ENCODE measurements at places on chromosomes 7 and 10.

GRCh38 chr10:113302062-113302461 is 250.8 kb upstream of the HABP2 start:
- no peak for DNase-seq

- DNase-seq: no peak
Measured at GRCh38 chr7:17274551-17275245, 23.8 kb upstream of the AHR start.

DNA sequence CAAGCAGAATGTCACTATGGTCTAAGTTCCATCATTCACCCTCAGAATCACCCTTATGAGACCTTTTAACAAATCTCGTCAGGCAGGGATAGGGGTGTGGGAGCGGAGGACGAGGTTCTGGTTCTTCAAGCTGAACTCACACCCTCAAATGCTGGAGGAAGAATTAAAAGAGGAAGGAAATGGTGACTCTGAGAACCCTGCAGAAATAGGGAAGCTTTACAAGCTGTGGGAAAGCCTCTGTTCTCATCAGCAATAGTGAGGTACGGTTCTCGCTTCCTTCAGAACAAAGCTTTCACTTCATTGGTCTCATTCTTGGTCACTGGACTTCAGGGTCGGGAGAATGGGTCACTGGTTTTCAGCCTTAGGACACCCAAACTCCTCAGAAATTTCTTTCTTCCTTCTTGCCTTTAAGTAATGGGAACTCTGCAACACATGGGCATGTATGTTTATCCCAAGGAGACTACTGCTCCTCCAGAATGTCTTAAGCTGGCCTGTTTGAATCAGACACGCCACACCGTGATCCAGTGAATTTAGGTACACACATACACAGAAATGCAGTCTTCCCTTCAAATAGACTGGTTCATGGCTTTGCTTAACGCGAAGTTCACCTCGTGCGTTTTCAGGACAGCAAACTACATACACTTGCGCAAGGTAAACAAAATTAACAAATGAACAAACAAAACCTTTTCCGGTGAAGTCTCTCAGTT is 226.0 kb downstream of the SFMBT2 start:
- DNase-seq: no peak

GRCh38 chr7:157865351-157866165 is 528.8 kb downstream of the DNAJB6 start:
- DNase-seq: no peak

DNA sequence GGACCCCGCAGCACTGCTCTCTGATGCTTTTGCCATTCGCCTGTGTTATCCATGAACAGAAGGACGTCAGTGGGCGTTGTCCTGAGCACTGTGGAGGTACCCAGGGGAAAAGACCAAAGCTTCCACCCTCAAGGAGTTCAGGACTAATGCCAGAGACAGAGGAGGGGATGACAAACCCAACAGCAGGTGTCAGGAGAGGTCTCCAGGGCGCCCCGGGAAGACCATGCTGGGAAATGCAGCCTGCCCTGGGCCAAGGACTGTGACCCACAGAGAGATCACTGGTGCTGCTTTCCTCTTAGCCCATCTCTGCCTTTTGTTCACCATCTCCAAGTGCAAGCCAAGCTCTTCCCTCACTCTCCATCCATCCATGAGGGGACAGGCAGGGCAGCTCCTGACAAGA is 166.8 kb upstream of the PFKP start:
- DNase-seq: no peak

DNA sequence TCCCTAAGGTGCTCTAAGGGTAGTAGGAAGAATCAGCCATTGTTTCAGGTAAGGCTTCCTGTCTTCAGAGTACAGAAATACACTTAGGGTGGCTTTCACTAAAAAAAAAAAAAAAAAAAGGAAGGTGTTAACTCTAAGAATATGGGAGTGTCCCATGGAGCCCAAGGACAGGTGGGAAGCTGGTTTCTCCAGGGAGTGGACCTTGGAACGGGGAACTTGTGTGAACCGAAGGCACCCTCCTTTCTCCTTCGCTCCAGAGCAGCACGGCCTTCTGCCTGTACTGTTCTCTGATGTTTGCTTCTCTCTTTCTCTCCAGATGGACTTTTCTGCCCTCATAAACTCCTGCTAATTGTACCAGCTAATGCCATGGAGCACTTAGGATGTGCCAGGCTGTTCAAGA is 6.2 kb downstream of the OPALIN start:
- no peak for DNase-seq

- no peak for DNase-seq
Measured at GRCh38 chr10:36880898-36881297, 244.5 kb upstream of the ANKRD30A start.

DNA sequence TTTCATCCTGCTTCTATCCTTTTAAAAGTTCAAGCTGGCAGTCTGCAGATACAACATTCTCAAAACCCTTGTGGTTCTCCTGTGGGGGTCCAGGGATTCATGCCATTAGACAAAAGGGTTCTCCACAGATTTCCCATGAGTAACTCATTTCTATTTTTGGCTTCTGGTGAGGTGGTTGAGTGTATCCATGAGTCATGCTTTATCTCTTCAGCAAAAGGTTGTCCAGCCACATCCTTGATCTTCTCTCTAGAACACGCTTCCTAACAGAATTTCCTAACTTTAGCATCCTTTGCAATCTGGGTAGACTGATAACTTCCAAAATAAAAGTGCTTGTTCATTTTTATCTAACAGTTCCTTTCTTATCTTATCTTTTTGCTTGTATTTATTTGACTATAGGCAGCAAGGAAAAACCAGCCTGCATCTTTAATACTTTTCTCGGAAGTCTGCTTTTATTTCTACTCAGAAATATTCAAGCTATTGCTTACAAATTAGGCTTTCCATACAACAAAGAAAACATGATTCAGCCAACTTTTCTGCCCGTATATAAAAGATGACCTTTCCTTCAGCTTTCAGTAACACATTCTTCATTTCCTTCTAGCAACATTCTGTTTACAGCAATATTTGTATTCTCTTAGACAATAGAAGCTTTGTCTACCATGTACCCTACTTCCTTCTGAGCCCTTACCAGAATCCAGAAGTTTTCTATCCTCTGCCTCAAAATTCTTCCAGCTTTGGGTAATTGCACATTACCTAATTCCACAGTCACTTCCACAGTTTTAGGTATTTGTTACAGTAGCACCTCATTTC is 79.3 kb upstream of the IL6 start:
- no peak for DNase-seq

- no peak for DNase-seq
Measured at GRCh38 chr10:128859738-128860386, 607.2 kb upstream of the MGMT start.

DNA sequence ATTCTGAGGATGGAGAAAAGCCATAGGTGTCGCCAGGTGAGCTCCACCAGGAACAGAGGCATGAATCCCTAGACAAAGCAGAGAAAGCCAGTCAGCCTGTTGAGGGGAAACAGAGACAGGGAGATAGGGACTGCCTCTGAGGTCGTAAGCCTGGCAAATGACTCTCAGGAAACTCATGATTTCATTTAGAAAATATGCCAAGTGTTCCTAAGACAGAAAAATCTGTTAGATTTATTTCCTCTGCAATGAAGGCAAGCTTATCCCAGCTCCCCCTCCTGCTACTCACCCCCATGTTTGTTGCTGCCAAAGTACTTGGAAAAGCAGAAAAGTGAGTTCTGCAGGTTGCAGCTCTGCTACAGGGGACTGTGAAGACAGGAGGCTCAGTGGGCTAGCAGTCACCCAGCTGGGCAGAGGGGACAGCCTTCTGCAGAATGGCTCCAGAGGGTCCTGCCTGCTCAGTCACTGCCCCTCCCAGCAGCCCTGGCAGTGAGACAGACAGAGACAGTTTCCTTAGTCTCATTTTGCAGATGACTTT is 184.3 kb downstream of the ADRA2A start:
- no peak for DNase-seq

GRCh38 chr7:2979201-2979631 is 64.5 kb downstream of the CARD11 start:
- DNase-seq: no peak

- DNase-seq: no peak
Measured at GRCh38 chr7:66727058-66727457, 13.5 kb upstream of the RABGEF1 start.

DNA sequence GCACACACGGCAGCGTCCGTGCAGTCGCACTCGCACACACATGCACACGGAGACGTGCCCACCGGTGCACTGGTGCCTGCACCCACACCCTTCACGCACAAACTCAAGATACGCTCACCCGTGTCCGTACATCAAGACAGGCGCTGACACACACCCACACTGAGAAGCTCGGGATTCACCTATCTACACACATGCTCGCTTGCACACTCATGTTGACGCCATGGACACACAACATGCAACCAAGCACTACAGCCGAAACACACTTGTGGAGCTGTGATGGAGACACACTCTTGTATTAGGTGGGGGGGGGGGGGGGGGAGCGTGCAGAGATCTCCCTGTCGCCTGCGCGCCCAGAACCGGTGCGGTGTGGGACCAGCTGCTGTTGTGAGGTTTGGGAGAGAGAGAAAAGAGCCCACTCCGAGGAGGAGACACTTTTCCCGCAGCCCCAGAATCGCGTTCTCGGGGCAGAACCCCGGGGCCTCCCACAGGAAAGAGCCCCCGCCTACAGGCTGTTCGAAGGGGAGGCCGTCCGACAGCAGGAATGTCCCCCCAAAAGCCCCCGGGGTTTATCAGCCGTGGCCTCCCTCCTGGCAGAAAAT is 605 bp upstream of the NFKB2 start:
- DNase-seq: no peak

DNA sequence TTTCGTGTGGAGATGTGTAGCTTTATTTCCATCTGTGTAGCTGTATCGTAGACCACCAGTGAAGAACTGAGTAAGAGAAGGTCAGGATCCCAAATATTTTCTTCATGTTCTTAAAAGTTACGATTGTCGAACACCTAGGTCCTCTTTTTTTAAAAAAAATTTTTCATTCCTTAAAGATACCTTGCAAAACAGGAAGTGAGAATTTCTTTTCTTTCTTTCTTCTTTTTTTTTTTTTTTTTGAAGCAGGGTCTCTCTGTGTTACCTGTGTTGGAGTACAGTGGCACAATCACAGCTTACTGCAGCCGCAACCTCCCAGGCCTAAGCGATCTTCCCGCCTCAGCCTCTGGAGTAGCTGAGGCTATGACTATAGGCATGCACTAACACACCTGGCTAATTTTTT is 60.8 kb downstream of the PHTF2 start:
- no peak for DNase-seq

- DNase-seq: no peak
Measured at GRCh38 chr10:78250313-78251015, 216.8 kb downstream of the RPS24 start.

GRCh38 chr10:6062101-6062771 is at the start of gene IL2RA:
TSS of gene IL2RA (minus strand) at chr10:6062367. CDS start at chr10:6062151, 216 bp downstream.
- DNase-seq: no peak

DNA sequence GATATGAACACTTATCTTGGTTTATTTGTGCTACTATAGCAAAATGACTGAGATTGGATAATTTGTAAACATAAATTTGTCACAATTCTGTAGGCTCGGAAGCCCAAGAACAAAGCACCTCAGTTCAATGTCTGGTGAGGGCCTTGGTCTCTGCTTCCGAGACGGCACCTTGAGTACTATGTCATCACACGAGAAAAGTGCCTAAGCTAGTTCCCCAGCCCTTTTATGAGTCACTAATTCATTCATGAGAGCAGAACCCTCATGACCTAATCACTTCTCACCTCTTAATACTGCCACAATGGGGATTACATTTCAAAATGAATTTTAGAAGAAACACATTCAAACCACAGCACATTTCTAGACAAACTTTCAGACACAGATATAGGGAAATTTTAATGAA is 52.0 kb upstream of the PRSS1 start:
- no peak for DNase-seq

DNA sequence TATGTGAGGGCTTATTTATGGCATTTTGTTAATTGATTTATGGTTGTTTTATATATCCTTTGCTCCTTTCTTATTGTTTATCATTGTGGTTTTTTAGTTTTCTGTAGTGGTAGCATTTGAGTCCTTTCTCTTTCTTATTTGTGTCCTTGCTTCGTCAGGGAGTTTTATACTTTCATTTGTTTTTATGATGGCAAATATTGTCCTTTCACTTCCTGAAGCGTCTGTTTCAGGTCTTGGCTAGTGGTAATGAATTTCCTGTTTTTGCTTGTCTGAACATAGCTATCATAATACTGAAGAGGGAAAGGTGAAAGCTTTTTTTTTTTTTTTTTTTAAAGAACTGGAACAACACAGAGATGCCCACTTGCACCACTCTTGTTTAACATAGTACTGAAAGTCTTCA is 228.2 kb downstream of the ATRNL1 start:
- no peak for DNase-seq

DNA sequence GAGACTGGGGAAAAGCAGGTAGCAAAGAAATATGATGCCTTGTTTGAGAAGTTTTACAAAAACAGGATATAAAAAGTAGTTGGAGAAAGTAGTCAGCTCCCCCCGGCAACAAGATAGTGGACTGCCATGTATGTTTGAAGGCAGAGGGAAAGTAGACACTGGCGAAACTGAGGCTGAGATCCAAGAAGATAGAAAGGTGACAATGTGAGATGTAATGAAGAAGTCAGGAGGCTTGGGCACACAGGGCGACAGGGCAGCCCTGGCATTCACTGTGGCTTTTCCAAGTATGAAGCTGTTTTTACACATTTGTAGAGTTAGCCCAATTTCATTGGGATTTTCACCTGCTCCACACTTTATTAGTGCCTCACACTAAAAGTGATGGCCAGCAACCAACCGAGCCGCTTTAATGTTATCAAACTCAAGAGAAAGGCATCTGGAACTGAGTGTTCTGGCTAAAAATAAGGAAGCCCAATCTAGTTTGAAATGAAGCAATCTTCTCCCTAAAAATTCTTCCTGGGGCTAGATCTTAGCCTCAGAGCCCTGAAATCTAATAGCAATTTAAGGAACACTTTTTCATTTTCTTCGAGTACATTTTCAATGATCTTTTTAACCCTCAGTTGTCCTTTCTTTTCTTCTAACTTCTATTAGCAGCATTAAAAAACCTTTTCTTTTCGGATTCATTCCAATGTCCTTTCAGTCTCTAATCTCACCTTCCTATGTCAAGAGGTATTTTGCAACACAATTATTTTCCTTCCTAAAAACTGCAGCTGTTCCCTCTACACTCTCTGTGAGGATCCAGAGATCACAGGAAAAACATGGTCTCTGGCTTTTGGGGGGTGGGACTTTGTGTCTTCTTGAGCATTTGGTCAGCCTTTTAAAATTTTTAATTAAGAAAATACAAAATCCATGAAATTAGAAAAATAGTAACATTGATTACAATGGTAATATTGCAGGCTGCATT is 108.0 kb downstream of the RNLS start:
- no peak for DNase-seq

GRCh38 chr7:20176578-20177242 is 40.5 kb downstream of the MACC1 start:
- DNase-seq: no peak

- DNase-seq: no peak
Measured at GRCh38 chr7:16046041-16046440, 359.6 kb upstream of the MEOX2 start.

DNA sequence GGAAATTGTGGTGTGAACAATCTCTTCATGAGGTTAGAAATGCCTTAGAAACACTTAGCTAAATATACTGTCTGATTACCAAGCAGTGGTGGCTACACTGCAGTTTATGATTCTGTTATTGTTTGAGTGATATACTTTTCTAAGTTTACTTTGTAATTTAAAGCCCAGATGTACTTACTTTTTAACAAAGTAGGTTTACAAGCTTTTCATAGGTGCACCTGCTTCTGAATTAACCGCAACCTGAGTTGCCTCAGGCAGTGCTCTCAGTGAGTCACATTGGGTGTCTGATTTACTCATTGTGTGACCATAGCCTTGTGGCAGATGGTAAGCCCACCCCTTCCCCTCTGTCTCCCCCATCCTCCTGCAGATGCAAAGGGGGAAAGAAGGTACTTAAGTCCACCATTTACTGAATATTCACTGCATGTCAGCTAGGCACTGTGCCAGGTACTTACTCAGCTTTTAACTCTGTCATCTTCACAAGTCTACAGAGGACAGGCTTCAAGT is 9.0 kb downstream of the MTURN start:
- DNase-seq: no peak
